ENCODE measurements at places on chromosomes 7 and 10. TPM values are rescaled to one million over a fixed set of nuclear protein-coding genes. Genes with fewer than 3 reads are reported as not detected.

DNA sequence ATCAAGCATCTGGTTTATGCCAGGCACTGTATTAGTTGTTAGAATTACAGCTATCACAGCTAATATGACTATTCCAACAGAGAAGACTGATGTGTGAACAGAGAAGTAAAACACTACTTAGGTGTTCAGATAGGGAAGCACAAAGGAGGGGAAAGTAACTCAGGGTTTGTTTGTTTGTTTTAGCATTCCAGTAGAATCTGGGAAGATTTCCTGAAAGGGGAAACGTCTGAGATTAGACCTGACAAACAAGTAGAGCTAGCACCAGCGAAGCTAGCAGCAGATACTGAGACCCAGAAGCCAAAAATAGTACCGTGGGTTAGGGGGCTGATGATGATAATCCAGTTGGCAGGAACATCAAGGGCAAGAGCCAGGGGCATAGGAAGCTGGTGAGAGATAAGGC, 28.8 kb upstream of the KLHL7 start:
- no peak overlapping the region for H3K4me3 ChIP-seq
- no peaks in the 10 kb centered on the region for H3K27me3 ChIP-seq
- H3K27ac ChIP-seq: peak overlapping the region; percentile 70
- peaks cover 49% of the 10 kb centered on the region for H3K4me1 ChIP-seq
- no peaks in the 10 kb centered on the region for H3K36me3 ChIP-seq

DNA sequence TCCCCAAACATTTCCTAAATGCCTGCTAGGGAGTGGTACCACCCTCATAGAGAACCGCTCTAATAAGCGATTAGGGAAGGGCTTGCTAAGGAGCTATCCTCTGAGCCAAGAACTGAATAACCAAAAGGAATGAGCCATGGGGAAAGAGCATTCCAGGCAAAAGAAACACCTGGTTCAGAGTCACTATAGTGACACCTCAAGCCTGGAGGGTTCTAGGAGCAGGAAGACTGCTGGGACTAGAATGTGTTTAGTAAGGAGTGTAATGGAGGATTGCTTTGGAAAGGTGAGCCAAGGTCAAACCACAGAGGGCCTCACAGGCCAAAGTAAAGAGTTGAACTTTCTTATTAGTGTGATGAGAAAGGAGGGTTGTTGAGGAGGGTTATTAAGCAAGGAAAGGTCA, 38.7 kb upstream of the NRBF2 start:
- H3K4me1 ChIP-seq: no peaks in the 10 kb centered on the region
- no peak overlapping the region for H3K27ac ChIP-seq
- H3K36me3 ChIP-seq: no peaks in the 10 kb centered on the region
- H3K4me3 ChIP-seq: no peak overlapping the region

- DNase-seq: no peak
- no peaks in the 10 kb centered on the region for H3K27me3 ChIP-seq
- H3K4me3 ChIP-seq: no peak overlapping the region
These were observed 7.8 kb downstream of the DNAJC2 start for GRCh38 chr7:103336761-103337160.

DNA sequence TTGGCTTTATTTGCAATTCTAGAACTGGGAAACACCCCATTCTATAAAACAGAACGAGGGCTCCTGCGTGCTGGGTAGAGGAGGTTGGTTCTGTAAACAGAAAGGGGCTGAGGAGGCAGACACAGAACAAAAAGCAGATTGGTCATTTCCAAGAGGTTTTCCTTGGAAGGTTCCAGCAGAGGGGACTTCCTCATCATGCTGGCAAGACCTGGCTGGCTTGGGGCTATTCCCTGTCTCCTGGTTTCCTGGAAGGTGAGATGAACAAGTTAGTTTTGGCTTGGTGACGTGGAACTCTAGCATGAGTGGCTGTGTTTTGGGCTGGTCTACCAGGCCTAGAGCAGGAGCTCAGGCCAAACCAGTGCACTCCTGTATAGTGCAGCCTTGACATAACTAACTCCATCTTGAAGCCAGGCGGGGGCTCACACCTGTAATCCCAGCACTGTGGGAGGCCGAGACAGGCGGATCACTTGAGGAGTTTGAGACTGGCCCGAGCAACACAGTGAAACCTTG, 26.1 kb upstream of the DNAJB6 start:
- H3K4me3 ChIP-seq: no peak overlapping the region
- peaks cover 15% of the 10 kb centered on the region for H3K27me3 ChIP-seq
- H3K27ac ChIP-seq: no peak overlapping the region
- no peaks in the 10 kb centered on the region for H3K36me3 ChIP-seq
- H3K4me1 ChIP-seq: peaks cover 9% of the 10 kb centered on the region

GRCh38 chr10:70162892-70163201, 7.5 kb downstream of the SAR1A start:
- no peak overlapping the region for H3K27ac ChIP-seq
- H3K36me3 ChIP-seq: peaks cover 6% of the 10 kb centered on the region
- peaks cover 3% of the 10 kb centered on the region for H3K4me1 ChIP-seq
- DNase-seq: no peak
- no peaks in the 10 kb centered on the region for H3K27me3 ChIP-seq

- H3K36me3 ChIP-seq: no peaks in the 10 kb centered on the region
- H3K27me3 ChIP-seq: peaks cover 39% of the 10 kb centered on the region
- H3K4me1 ChIP-seq: peaks cover 16% of the 10 kb centered on the region
- H3K27ac ChIP-seq: no peak overlapping the region
- H3K4me3 ChIP-seq: peak overlapping the region; percentile 90
These were observed 1.9 kb downstream of the CTTNBP2 start for GRCh38 chr7:117871401-117871777.

ZNF25 gene
- 2.9 TPM for total RNA-seq

DNA sequence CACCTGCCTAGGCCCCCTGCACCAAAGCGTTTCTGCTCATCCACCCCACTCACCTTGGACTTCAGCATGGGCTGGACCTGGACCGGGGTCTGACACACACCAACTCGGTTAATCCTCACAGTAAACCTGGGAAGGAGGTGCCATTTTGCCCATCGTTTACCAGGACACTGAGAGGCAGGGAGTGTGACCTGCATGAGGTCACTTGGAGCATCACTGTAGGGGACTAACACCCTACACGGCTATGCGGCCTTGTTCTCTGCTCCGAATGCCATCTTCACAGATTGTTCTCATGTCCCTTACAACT, 33.0 kb downstream of the ANKRD16 start:
- H3K4me3 ChIP-seq: no peak overlapping the region
- H3K4me1 ChIP-seq: peaks cover 5% of the 10 kb centered on the region
- peaks cover 4% of the 10 kb centered on the region for H3K36me3 ChIP-seq
- H3K27me3 ChIP-seq: no peaks in the 10 kb centered on the region

GBX1 gene
- total RNA-seq: 2.1 TPM

TFR2 gene
- 0.62 TPM for total RNA-seq

All from progenitor cell of endocrine pancreas (in vitro differentiated cells).